NCI-H1092 (cell line): ENCODE measurements at places on chromosomes 16 and 17.

- DNase-seq: no peak
Observed at GRCh38 chr16:79272141-79272577, 328.4 kb downstream of the MAF start.

DNA sequence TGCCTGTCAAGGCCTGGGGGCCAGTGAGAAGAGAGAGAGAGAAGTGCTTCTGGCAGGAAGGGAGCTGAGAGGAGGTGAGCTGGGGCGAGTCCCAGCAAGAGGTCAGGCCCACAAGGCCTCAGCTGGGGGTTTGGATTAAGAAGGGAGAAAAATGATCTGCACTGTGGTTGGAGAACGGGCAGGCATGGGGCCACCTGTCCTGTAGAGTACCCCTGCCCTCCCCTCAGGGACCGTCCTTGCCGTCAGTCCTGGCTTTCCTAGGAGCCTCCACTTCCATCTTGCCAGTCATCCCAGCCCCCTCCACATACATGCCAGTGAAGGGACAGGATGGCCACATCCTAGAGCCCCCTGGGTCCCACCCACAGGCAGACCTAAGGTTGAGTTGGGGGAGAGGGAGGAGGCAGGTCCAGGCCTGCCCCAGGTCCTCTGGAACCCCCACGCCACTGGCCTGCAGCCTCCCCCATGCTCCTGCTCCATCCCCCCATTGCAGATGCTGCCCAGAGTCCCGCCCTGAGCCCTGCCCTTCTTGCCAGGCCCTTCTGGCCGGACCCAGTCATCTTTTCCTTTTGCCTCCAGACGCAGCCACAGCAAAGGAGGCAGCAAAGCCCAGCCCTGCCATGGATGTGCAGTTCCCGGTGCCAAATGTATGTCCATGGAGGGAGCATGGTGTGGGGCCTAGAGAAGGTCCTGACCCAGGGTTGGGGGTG, 18.9 kb downstream of the KATNB1 start:
- DNase-seq: no peak

DNA sequence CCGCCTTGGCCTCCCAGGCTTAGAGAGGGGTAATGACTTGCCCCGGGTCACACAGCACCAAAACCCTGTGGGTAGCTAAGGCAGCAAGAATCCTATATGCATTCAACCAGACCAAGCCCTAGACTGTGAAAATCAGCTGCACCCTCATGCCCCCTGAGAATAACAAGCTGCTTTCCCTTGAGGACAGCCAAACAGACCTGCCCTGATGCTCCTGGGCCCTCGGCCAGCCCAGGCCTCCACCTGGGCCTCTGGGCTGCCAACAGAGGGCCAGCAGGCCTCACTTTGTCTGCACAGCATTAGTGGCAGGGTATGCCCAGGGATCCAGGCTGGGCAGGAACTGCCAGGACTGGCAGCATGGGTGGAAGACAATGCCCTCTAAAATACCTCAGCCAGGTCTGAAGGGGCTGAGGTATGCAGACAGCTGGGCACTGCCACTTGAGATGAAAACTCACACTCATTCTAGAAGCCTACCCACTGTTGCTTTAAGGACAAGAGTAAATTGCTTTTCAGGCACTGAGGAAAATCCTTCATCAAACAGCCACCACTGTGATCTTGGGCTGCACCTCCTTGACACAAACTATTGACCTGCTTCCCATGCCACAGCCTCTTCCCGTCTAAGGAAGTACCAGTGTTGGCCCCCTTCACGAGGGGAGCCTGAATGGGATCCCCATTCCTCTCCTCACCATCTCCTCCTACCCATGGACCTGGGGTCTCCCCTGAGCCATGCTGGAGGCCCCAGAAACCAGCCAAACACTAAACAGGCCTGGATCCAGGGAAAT, 8.8 kb downstream of the ST3GAL2 start:
- no peak for DNase-seq

GRCh38 chr17:47621293-47622179, 28.2 kb upstream of the KPNB1 start:
- DNase-seq: no peak
